NCI-H2081 (cell line): ENCODE measurements at places on chromosomes 7 and 10.

GRCh38 chr7:91685544-91685943, 195.0 kb downstream of the MTERF1 start:
- DNase-seq = no peak

- DNase-seq = no peak
These were observed 15.8 kb downstream of the SCIN start for GRCh38 chr7:12586271-12586670.

DNA sequence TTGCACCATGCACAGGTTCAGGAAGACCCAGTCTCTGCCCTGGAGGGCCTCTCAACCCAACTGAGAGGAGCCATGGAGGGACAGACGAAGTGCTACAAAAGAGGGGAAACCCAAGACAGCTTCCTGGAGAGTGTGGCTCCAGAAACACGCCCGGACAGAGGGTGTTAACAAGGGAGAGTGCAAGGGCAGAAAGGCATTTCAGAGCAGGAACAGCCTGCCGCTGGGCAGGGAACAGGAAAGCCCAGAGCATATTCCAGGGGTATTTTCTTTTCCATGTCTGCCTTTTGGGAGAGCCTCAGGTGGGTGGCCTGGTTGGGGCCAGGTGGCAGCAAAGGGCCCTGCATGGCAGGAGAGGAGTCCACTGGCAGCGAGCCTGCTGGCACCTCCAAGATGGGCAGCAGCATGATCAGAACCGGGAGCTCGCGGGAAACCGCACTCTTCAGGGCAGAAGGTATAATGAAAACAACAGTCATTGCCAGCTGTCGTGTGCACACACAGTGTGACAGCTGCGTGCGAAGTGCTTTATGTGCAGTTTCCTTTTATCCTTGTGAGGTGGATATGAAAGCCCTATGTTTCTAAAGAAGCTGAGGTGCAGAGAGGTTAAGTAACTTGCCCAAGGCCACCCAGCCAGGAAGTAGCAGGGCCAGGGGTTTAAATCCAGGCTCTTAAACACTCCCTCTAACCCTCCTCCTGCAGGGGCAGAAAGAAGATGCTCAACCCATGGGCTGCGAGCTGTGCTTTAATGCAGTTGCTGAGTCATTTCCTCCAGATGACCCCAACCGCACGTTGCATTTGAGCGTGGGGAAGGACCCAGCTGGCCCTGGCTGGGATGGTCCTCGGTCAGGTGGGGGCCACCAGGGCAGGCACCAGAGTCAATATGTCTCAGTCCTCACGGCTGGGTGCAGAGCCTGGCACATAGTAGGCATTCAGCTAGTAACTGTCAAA, 128.6 kb downstream of the OAT start:
- DNase-seq = no peak

- no peak for DNase-seq
These were observed 40.2 kb downstream of the WDR11 start for GRCh38 chr10:120891365-120891764.

- no peak for DNase-seq
These were observed 151.7 kb upstream of the IGFBP3 start for GRCh38 chr7:46072722-46073121.

DNA sequence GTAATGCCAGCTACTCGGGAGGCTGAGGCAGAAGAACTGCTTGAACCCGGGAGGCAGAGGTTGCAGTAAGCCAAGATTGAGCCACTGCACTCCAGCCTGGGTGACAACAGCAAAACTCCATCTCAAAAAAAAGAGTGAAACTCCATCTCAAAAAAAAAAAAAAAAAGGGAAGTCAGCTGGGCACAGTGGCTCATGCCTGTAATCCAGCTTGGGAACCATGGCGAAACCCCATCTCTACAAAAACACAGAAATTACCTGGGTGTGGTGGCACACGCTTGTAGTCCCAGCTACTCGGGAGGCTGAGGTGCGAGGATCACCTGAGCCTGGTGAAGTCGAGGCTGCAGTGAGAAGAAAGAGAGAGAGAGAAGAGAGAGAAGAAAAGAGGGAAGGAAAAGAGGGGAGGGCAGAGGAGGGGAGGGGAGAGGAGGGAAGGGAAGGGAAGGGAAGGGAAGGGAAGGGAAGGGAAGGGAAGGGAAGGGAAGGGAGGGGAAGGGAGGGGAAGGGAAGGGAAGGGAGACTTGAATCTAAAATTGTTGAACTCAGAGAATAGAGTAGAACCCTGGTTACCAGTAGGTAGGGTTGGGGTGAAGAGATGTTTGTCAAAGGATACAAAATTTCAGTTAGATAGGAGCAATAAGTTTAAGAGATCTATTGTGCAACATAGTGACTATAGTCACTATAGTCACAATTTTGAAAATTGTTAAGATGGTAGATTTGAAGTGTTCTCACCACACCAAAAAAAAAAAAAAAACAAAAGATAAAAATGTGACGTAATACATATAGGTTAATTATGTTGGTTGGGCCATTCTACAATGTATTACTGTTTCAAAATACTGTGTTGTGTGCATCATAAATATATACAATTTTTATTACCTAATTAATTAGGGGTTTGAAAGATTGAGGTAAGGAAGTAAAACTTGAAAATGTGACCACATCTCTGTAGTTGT, 2.5 kb downstream of the SLC16A9 start:
- no peak for DNase-seq

DNA sequence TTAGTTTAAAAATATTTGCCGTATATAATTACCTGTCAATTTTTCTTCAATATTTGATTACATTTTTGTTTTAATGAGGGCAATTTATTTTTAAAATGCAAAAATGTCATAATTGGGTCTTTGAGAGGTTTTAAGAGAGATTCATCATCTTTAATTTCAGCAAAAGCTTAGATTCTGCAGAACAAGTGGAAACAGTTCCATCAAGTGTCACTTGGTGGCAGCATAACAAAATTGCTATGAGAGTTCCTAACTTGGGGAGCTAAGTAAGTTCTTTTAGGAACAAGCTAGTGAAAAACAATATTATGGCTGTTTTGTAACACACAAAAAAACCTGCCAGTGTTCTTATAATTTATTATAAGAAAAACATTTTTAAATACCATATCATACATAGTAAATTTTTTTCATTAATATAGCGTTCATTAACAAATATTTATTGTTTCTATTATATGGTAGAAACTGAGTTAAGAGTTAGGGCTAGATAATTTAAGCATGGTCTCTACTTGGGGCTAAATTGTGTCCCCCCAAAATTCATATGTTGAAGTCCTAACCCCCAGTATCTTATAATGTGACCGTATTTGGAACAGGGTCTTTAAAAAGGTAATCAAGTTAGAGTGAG, 155.2 kb downstream of the MAGI2 start:
- DNase-seq = peak; percentile 47

DNA sequence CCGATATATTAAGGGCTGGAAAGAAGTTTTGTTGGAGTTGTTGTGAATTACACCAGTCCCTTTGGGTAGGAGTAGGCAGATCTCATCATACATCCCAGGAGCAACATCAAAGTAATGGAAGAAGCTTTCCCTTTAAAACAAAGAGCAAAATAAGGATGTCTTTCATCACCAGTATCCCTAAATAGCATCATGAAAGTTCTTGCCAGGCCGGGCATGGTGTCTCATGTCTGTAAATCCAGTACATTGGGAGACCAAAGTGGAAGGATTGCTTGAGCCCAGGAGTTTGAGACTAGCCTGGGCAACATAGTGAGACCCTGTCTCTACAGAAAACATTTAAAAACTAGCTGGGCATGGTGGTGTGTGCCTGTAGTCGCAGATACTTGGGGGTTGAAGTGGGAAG, 38.7 kb downstream of the LRRC20 start:
- DNase-seq = no peak

DNA sequence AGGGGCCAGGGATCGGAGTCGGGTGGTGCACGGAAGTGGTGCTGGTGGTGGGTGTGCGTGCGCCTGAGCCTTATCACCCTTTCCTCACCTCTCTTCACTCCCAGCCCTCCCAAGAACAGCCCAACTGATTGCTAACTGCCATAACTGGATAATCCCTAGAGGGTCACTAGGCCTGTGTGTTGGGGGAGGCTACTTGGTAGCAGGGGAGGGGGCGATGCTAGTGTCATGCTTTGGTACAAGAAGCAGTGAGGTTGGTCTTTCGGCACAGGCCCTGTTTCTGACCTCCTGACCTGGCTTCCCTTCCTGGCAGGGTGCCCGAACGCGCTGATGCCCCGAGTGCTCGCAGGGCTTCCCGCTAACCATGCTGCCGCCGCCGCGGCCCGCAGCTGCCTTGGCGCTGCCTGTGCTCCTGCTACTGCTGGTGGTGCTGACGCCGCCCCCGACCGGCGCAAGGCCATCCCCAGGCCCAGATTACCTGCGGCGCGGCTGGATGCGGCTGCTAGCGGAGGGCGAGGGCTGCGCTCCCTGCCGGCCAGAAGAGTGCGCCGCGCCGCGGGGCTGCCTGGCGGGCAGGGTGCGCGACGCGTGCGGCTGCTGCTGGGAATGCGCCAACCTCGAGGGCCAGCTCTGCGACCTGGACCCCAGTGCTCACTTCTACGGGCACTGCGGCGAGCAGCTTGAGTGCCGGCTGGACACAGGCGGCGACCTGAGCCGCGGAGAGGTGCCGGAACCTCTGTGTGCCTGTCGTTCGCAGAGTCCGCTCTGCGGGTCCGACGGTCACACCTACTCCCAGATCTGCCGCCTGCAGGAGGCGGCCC, 652 bp downstream of the KAZALD1 start:
- DNase-seq = no peak

GRCh38 chr7:45919993-45920459, 1.0 kb downstream of the IGFBP3 start:
- DNase-seq = no peak

GRCh38 chr7:140686921-140687320, 9.6 kb upstream of the NDUFB2 start:
- no peak for DNase-seq

- DNase-seq = no peak
These were observed 66.1 kb downstream of the ADD3 start for GRCh38 chr10:110073896-110074295.

- DNase-seq = no peak
These were observed 103.2 kb upstream of the GJD4 start for GRCh38 chr10:35501923-35502322.

GRCh38 chr10:19204246-19204917, 155.8 kb downstream of the MALRD1 start:
- DNase-seq = no peak

- no peak for DNase-seq
These were observed 114.0 kb downstream of the DNAH11 start for GRCh38 chr7:21656796-21657195.

DNA sequence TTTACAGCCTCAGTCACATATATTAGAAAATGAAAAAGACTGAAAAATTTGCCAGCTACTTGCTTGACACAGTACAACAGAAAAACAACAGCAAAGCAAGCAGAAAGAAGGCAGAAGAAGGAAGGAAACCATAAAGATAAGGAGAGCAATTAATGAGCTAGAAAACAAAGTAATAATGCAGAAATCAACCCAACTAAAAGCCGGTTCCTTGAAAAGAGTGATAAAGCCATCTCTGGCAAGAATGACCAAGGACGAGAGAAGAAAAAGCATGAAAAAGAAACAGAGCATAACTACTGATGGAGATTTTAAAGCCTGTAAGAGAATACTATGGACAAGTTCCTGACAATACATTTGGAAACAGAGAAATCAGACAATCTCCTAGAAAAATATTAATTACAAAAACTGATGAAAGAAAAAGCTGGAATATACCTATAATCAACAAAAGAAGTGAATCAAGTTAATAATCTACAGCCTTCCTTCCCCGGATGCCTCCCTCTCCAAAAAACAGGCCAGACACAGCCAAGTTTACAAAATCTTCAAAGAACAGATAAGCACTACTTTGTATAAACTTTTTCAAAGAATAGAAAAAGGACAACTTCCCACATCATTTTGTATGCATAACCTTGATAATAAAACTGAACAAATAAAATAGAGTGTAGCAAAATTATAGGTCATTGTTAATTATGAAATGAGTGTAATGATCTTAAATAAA, 204.0 kb downstream of the BAMBI start:
- DNase-seq = no peak

- DNase-seq = peak; percentile 50
These were observed 32.2 kb downstream of the FOXL3 start for GRCh38 chr7:322111-322671.

GRCh38 chr10:79397575-79398303, 47.7 kb downstream of the ZCCHC24 start:
- DNase-seq = no peak

DNA sequence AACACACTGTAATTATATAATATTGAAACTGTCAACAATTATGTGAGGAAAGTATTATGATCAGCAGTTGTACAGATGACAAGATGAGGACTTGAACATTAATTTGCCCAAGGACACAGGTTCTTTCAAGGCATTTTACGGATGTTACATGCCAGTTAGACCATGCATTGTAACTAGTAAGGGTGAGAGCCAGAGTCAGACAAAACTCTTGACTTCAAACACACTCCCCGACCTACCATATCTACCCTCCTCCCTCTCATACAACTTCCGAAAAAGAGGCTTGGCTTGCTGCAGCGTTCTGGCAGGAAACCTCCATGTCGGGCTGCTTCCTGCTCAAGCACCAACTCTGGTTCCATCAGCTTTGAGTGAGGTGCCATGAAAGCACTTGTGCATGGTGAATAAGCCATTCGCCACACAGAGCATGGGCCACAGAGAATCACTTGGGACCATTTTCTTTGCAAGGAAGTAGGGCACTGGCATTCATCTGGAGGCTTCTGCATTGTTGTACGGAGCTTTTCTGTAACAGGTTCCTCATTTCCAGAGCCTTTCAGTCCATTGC, 53.2 kb downstream of the FOXI2 start:
- no peak for DNase-seq

DNA sequence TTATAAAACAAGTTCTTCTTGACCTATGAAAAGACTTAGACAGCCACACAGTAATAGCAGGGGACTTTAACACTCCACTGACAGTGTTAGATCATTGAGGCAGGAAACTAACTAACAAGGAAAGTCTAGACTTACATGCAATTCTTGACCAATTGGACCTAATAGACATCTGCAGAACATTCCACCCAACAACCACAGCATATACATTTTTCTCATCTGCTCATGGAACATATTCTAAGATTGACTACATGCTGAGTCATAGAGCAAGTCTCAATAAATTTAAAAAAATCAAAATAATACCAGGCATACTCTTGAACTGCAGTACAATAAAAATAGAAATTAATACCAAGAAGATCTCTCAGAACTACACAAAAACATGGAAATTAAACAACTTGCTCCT, 219.5 kb upstream of the HPS1 start:
- DNase-seq = no peak

DNA sequence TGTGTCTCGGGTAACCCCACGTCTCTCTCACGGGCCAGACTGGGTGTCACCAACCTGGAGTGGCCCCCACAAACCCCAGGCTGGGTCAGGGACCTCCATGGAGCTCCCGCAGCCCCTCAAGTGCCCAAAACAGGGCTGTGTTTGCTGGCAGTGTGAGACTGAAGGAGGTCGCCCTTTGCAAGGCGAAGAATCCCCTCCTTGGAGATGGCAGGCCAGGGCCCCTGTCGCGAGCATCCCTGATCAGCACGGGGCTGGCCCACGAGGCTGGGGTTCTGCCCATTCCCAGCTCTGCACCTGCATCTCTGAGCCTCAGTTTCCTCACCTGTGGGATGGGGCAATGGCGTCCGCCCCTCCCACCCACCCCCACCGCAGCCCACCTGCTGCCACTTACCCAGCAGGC, 62.4 kb downstream of the SLC29A4 start:
- DNase-seq = no peak
